Upper lobe of right lung (tissue), 1 donor: ENCODE measurements at places on chromosomes 5 and 9. TPM values are rescaled to one million over a fixed set of nuclear protein-coding genes. Genes with fewer than 3 reads are reported as not detected.

DNA sequence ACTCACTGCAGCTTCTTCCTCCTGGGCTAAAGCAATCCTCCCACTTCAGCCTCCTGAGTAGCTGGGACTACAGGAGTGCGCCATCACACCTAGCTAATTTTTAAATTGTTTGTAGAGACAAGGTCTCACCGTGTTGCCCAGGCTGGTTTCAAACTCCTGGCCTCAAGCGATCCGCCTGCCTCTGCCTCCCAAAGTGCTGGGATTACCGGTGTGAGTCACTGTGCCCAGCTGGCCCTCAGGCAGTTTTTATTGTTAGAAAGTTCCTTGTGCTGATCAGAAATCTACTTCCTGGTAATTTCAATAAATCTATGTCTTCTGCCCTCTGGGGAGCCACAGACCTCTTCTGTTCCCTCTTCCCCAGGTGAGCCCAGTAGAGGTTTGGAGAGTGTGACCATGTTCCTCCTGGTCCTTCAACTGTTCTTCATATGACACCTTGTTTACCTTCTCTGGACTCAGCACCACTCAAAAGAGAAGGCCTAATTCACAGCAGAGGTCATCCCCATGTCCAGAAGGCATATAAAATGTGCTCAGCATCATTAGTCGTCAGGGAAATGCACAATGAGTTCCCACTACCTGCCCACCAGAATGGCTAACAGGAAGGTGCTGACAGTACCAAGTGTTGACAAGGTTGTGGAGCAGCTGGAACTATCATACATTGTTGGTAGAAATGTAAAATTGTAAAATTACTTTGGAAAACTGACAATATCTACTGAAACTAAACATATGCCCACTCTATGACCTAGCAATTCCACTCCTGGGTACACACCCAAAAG, 10.4 kb downstream of the TMOD1 start:
- no peak overlapping the region for H3K27ac ChIP-seq
- no peak for DNase-seq
- H3K36me3 ChIP-seq = no peaks in the 10 kb centered on the region
- no peaks in the 10 kb centered on the region for H3K27me3 ChIP-seq
- H3K4me3 ChIP-seq = no peak overlapping the region

- peak overlapping the region; percentile 65 for H3K27ac ChIP-seq
- H3K36me3 ChIP-seq = no peaks in the 10 kb centered on the region
- H3K27me3 ChIP-seq = no peaks in the 10 kb centered on the region
- H3K4me1 ChIP-seq = peaks cover 66% of the 10 kb centered on the region
- DNase-seq = no peak
Observed at GRCh38 chr9:131727795-131728545, 11.9 kb downstream of the RAPGEF1 start.

DNA sequence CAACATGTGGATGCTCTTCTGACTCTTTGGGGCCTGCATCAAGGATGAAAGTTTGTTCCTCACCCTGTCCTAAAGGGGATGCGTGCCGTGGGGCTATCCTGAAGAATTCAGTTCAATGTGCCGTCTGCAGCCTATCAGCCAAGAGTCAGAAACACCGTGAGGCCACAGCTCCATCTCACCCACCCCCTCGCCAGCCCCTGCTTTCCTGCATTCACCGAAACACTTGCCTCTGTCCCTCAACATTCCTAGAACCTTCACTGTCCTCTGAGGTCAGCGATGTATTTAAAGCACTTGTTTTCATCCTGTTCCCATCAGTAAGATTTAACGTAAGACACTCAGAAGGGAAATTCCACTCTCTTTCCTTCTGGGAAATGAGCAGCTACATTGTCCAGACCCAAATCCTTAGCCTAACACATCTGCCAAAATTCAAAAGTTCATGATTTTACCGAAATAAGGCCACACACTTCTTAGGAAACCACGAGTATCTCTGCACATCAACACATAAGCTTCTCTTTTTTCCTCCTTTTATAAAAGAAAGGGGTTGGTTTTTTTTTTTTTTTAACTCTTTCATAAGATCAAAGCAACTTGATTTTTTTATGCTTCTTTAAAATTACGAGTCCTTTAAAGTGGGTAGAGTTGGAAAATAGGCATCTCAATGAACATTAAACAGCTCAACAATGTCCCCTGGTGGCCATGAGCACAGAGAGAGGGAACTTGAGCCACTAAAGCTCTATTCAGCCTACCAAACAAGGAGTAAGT, 100.7 kb downstream of the SUSD1 start:
- H3K27ac ChIP-seq = peak overlapping the region; percentile 61
- H3K4me1 ChIP-seq = peaks cover 20% of the 10 kb centered on the region
- no peak overlapping the region for H3K4me3 ChIP-seq
- no peaks in the 10 kb centered on the region for H3K27me3 ChIP-seq
- no peaks in the 10 kb centered on the region for H3K36me3 ChIP-seq

GRCh38 chr5:109877670-109878045, 187.9 kb downstream of the MAN2A1 start:
- no peak for DNase-seq
- no peak overlapping the region for H3K27ac ChIP-seq
- no peak overlapping the region for H3K4me3 ChIP-seq
- no peaks in the 10 kb centered on the region for H3K4me1 ChIP-seq
- no peaks in the 10 kb centered on the region for H3K36me3 ChIP-seq
- no peaks in the 10 kb centered on the region for H3K27me3 ChIP-seq

- DNase-seq = no peak
- peaks cover 6% of the 10 kb centered on the region for H3K4me1 ChIP-seq
- peak overlapping the region; percentile 32 for H3K4me3 ChIP-seq
- H3K27ac ChIP-seq = peak overlapping the region; percentile 51
Observed at GRCh38 chr5:39202597-39203274, 16.6 kb downstream of the FYB1 start.

DNA sequence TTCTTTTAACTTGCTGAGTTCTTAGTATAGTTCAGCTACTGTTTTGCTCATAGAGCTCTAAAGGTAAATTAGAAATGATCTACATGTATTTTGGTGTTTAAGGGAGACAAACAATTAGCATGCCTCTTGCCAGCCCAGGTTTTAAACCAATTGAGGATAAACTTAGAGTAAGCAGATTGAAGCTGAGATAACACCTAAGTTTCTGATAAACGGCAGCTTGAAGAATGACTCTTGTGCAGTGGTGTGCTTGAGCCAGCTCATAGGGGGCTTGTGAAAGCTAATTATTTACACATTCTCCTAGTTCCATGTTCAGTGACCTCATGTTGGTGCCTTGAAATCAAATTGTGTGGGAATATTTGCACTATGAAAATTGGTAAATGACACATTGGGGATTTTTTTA, 193.0 kb downstream of the PRR16 start:
- no peak overlapping the region for H3K27ac ChIP-seq
- H3K27me3 ChIP-seq = no peaks in the 10 kb centered on the region
- no peaks in the 10 kb centered on the region for H3K36me3 ChIP-seq

- H3K4me3 ChIP-seq = no peak overlapping the region
- no peaks in the 10 kb centered on the region for H3K4me1 ChIP-seq
- no peak overlapping the region for H3K27ac ChIP-seq
- no peak for DNase-seq
Observed at GRCh38 chr9:106110483-106110882, 416.1 kb downstream of the TMEM38B start.

AGXT2 gene
- not detected for total RNA-seq

DMRT3 gene
- not detected for total RNA-seq

RASEF gene
- 10.9 TPM for total RNA-seq
